Lower leg skin (tissue), 4 donors: ENCODE measurements at places on chromosomes 1 and 21. TPM values are rescaled to one million over a fixed set of nuclear protein-coding genes. Genes with fewer than 3 reads are reported as not detected.

Gene LIPI
- not detected for total RNA-seq

Gene ZFYVE9
- 27.1 TPM for total RNA-seq

Gene ARHGEF2
- 18.7 TPM for total RNA-seq

Gene UTS2
- total RNA-seq = 0.53 TPM

Gene E2F2
- total RNA-seq = 12.1 TPM

Gene SPRR2A
- not detected for total RNA-seq

Gene CYP2J2
- 4.0 TPM for total RNA-seq

Gene TRIM67
- not detected for total RNA-seq

Gene LAMC2
- total RNA-seq = 33.2 TPM

Gene IL23R
- total RNA-seq = not detected

Gene HS2ST1
- 9.0 TPM for total RNA-seq
